ENCODE measurements at places on chromosomes 2 and 18. TPM values are rescaled to one million over a fixed set of nuclear protein-coding genes. Genes with fewer than 3 reads are reported as not detected.

GRCh38 chr2:205636549-205637319 is 45.6 kb upstream of the NRP2 start:
- H3K4me1 ChIP-seq: no peaks in the 10 kb centered on the region
- no peaks in the 10 kb centered on the region for H3K36me3 ChIP-seq

DNA sequence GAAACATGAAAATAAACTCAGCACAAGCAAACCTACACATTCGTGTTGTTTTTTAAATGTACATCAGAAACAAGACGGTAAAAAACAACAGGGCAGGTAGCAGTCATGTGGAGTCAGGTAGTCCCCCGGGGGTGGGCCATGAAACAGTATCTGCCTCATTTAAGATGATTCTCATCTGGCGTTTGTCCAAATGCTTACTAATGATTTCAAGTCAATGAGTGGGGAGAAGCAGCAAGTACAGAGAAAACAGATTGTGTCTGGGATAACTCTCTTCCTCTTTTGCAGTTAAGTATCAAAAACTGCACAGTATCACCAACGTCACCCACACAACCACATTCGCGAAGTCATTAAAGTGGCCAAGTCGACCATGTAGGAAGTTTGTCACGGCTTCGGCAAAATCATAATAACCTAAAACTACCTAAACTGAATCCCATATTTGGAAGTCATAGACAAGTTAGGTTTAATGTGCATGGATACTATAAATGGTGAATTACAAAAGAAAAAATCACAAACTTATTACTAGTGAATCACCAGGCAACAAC is 1.3 kb downstream of the LAPTM4A start:
- H3K36me3 ChIP-seq: no peaks in the 10 kb centered on the region
- no peak for DNase-seq
- H3K4me1 ChIP-seq: peaks cover 5% of the 10 kb centered on the region

DNA sequence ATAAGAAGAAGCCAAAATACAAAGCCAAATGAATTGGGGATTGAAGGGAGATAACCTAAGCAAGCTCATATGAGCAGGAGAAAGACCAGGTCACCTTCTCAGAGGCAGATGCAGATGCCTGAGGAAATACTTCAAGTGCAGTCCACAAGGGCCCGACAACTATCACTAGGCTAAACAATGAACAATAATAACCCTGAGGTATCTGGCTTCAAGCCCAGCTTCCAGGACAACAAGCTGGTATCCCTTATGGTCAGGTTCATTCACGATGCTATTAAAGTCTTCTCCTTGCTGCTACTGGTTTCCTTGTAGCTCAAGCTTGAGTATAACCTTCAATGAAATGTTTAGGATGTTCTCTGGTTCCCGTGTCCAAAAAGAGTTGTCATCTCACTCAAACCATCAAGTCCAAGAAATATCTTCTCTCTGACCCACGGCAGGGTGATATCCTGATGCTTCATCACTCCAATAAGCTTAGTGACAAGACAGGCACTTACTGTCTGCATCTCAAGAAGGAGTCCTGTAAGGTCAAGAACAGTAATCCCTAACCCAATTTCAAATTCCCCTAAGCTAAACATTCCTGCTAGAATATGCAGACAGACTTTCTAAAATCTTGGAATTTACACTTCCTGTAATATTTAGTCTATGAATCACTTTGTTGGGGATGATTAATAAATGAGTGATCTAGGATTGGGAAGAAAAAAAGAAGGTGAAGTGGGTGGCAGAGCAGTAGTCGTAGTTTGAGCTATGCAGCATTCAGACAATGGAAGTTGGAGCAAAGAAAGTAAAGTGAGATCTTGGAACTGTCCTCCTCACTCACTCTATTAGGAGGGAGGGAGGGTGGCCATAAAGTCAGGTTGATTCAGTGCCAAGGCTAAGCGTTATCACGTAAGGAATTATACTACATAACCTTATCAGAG is 33.1 kb downstream of the CHN1 start:
- no peak overlapping the region for H3K4me3 ChIP-seq
- H3K4me1 ChIP-seq: no peaks in the 10 kb centered on the region
- no peak for DNase-seq
- no peaks in the 10 kb centered on the region for H3K36me3 ChIP-seq
- no peak overlapping the region for H3K27ac ChIP-seq

The FBLN7 gene
- total RNA-seq: 6.0 TPM
